ENCODE measurements at places on chromosomes 4 and X. TPM values are rescaled to one million over a fixed set of nuclear protein-coding genes. Genes with fewer than 3 reads are reported as not detected.

GRCh38 chrX:18676470-18676869 lies 4.6 kb upstream of the RS1 start:
- DNase-seq: no peak

VSIG4 gene
- 11.2 TPM for polyA plus RNA-seq

DNA sequence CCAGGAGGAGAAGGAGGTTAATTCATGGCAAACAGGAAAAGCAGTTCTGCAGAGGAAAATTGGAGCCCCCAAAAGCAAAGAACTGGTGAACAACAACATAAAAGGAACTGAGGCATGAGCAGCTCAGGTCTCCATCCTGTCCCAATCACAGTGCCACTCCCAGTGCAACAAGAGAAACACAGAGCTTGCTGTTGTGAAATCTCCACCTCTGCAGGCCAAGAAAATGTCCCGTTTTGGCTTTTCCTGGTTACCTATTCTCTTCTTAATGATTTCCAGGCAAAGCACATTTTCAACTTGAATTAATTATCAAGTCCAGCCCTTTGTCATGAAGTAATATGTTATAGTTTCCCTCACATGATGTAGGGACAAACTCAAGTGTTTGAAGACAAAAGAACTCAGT lies 778 bp downstream of the C1QTNF7 start:
- DNase-seq: no peak

PAGE2 gene
- not detected for polyA plus RNA-seq

XAGE1A gene
- not detected for polyA plus RNA-seq

- no peak for DNase-seq
Observed at GRCh38 chr4:47444031-47444430, 19.5 kb downstream of the COMMD8 start.

SPANXN4 gene
- polyA plus RNA-seq: not detected

DNA sequence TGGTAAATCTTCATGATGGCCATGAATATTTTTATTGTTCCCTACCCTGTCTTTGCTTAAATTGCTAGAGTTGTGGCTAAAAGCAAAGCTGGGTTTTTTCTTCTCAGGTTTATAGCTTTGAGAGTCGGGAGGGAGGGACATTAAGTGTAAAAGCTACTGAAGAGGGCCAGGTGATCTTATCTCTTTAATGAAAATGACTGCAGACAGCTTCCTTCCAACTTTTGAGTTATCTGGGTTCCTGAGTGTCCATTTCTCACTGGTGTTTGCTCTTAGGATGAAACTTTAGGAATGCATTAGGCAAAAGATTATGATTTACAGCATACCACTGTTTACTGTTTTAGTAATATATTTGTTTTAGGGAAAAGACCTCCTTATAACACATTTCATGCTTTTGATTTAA lies 187.7 kb downstream of the SHROOM3 start:
- DNase-seq: no peak

SMIM43 gene
- 16.5 TPM for polyA plus RNA-seq

ZNF275 gene
- 16.4 TPM for polyA plus RNA-seq

ADGRG4 gene
- polyA plus RNA-seq: not detected

SPATA18 gene
- polyA plus RNA-seq: 12.6 TPM

UBQLN2 gene
- polyA plus RNA-seq: 41.0 TPM

- DNase-seq: no peak
Observed at GRCh38 chr4:6204098-6204497, 3.7 kb upstream of the JAKMIP1 start.

SPANXA2 gene
- polyA plus RNA-seq: not detected

GRCh38 chrX:109187473-109188168 lies 294.3 kb downstream of the GUCY2F start:
- no peak for DNase-seq

Data from right lung (tissue), 10 donors.